ENCODE measurements at places on chromosomes 7 and 10.

GRCh38 chr10:51170518-51171245, 96.4 kb downstream of the PRKG1 start:
- H3K27ac ChIP-seq = no peak overlapping the region
- no peak overlapping the region for H3K4me3 ChIP-seq
- no peaks in the 10 kb centered on the region for H3K4me1 ChIP-seq
- no peak for DNase-seq
- H3K27me3 ChIP-seq = no peaks in the 10 kb centered on the region
- no peaks in the 10 kb centered on the region for H3K36me3 ChIP-seq

- peaks cover 23% of the 10 kb centered on the region for H3K4me1 ChIP-seq
- DNase-seq = no peak
- peaks cover 15% of the 10 kb centered on the region for H3K27me3 ChIP-seq
- H3K36me3 ChIP-seq = no peaks in the 10 kb centered on the region
These were observed 541 bp upstream of the PFKFB3 start for GRCh38 chr10:6202098-6202683.

GRCh38 chr7:74544706-74545469, 91.2 kb downstream of the GTF2IRD1 start:
- H3K4me1 ChIP-seq = peaks cover 5% of the 10 kb centered on the region
- H3K4me3 ChIP-seq = no peak overlapping the region
- peak overlapping the region; percentile 38 for H3K27ac ChIP-seq
- DNase-seq = peak; percentile 89
- H3K36me3 ChIP-seq = peaks cover 67% of the 10 kb centered on the region

DNA sequence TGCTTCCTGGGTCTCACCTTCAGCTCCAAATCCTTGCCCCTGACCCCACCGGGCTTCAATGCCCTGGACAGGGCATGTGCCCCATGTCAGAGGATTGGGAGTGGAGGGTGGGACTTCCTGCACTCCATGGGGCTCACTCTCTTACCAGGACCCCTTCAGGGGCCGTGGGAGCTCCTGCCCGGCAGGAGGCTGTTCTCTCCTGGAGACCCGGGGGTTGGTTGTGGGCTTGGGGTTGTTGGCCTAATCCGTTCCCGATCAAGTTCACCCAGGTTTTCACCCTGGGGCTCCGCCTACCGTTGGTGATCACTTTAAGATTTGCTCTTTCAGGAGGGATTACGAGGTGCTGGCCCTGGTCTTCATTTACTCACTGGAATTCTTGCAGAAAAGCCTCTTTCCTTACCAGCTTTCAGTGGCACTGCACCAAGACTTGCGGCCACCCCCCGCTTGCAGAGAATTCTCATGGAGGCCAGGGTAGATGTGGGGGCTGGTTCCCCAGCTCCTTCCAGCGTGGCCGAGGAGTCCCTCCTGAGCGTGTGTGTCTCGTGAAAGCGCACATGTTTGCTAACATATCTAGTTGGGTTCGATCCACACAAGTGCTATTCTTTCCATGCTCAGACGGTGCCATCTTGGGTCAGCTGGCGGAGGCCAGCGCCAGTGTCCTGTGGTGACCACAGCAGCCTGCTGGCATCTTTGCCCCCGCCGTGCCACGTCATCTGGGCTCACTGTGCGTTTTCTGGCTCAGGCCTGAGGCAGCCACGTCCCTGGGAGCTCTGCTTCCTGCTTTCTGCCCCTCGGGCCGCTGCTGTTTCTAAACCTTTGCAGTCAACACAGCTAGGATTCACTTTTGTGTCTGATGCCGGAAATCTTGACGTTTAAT, 15.6 kb downstream of the PWWP2B start:
- no peaks in the 10 kb centered on the region for H3K36me3 ChIP-seq
- no peak for DNase-seq
- H3K4me3 ChIP-seq = no peak overlapping the region
- H3K4me1 ChIP-seq = no peaks in the 10 kb centered on the region
- H3K27ac ChIP-seq = no peak overlapping the region

DNA sequence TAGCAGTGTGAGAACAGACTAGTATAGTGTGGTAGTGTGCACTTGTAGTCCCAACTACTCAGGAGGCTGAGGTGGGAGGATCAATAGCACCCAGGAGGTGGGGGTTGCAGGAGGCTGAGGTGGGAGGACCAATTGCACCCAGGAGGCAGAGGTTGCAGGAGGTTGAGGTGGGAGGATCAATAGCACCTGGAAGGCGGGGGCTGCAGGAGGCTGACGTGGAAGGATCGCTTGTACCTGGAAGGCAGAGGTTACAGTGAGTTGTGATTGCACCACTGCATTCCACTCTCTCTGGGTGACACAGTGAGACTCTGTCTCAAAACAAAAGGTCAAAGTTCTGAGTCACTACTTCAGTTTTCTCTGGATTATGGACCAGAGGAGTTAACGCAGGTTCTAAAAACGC, 22.6 kb upstream of the DIP2C start:
- H3K36me3 ChIP-seq = no peaks in the 10 kb centered on the region
- H3K4me3 ChIP-seq = no peak overlapping the region
- no peaks in the 10 kb centered on the region for H3K4me1 ChIP-seq
- no peak overlapping the region for H3K27ac ChIP-seq

- no peaks in the 10 kb centered on the region for H3K27me3 ChIP-seq
- DNase-seq = no peak
- H3K27ac ChIP-seq = no peak overlapping the region
- H3K4me1 ChIP-seq = no peaks in the 10 kb centered on the region
These were observed 21.3 kb upstream of the CLDN4 start for GRCh38 chr7:73809467-73809951.

- peaks cover 14% of the 10 kb centered on the region for H3K4me1 ChIP-seq
- H3K27me3 ChIP-seq = no peaks in the 10 kb centered on the region
- peak; percentile 82 for DNase-seq
- H3K36me3 ChIP-seq = no peaks in the 10 kb centered on the region
- H3K4me3 ChIP-seq = peak overlapping the region; percentile 59
These were observed 102.4 kb upstream of the KLF6 start for GRCh38 chr10:3887404-3887803.

GRCh38 chr10:35638101-35638500, 4.0 kb downstream of the FZD8 start:
- DNase-seq = no peak
- H3K36me3 ChIP-seq = peaks cover 16% of the 10 kb centered on the region
- no peak overlapping the region for H3K27ac ChIP-seq
- peaks cover 1% of the 10 kb centered on the region for H3K4me1 ChIP-seq

- H3K27ac ChIP-seq = no peak overlapping the region
- no peaks in the 10 kb centered on the region for H3K27me3 ChIP-seq
- no peaks in the 10 kb centered on the region for H3K36me3 ChIP-seq
- no peak for DNase-seq
These were observed 191.0 kb downstream of the EVX1 start for GRCh38 chr7:27433581-27433980.

GRCh38 chr10:103847346-103847745, 8.0 kb downstream of the SH3PXD2A start:
- H3K36me3 ChIP-seq = no peaks in the 10 kb centered on the region
- peaks cover 4% of the 10 kb centered on the region for H3K4me1 ChIP-seq
- H3K27me3 ChIP-seq = no peaks in the 10 kb centered on the region

DNA sequence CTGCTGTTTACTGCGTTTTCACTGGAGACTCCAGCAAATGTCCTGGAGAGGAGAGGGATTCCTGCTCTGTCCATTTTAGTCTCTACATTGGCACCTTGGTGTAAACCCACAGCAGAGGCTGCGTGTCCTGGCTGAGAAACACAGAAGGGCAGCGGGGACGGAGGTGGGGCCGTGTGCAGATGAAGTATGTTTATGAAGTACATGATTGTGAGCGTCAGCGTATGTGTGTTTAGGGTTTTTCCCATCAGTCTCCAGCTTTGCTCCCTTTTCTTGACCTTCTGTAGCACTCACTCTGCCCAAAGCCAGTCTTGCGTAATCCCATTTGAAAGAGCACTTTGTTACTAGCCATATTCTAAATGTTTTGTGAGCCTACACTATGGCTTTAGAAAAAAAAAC, 750.7 kb upstream of the SORCS1 start:
- no peaks in the 10 kb centered on the region for H3K36me3 ChIP-seq
- DNase-seq = no peak
- peak overlapping the region; percentile 81 for H3K4me3 ChIP-seq
- no peak overlapping the region for H3K27ac ChIP-seq

DNA sequence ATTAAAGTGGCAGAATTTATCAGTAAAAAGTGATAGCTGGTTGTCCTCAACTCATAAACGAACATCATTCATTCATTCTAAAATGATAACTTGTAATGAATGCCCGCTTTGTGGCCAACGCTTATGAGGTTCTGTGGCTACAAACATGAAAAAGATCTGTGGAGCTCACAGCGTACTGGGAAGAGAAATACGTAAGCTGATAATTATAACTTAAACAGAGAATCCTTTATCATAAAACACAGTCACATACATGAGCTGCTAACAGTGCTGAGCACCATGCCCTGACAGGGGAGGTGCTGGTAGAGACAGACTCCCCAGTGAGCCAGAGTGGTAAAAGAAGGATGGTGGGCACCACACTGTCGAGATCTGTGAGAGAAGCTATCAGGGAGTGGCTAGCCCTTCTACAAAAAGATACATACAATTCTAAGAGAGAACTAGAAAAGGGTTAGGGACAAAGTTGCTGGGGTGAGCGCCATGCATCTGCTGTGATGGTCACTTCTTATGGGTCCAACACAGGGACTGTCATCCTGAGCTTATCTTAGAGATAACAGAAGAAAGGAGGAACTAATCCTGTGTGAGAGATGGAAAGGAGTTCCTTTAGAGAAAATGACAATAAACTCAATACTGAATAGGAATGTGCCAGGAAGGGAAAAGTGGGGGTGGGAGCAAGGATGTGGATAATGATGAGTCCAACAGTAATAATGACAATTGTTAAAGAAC, 106.7 kb downstream of the USP6NL start:
- peaks cover 3% of the 10 kb centered on the region for H3K4me1 ChIP-seq
- H3K36me3 ChIP-seq = peaks cover 3% of the 10 kb centered on the region
- H3K27ac ChIP-seq = no peak overlapping the region
- no peak overlapping the region for H3K4me3 ChIP-seq

DNA sequence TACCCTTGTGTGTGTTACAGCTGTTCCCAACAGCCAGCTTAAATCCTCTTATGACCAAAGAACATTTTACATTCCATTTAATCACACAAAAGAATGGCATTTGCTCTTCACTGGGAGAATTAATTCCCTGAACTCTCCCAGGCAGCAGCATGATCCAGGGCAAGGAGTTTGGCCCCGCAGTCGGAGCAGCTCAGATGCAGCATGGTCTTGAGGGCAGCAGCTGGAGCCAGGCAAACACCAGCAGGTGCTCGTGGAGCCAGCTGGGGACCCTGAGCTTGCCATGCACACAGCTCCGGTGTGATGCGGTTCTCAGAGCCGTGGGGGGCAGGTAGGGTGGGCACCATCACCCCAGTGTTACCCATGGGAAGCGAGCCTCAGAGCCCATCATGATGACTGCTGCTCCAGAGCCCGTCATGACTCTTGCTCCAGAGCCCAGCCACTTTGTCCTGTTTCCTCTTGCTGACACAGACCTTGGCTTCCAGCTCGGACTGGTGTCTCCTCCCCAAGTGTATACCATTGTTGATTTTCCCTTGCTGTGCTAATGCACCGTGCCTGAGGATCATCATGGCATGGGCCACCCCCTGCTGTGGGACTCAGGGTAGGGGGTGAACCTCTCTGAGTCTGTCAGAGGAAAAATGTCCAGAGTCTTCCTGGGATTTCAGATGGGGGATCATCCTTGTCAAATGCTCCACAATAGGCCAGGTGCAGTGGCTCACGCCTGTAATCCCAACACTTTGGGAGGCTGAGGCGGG, 75.8 kb downstream of the ZRANB1 start:
- H3K27me3 ChIP-seq = no peaks in the 10 kb centered on the region
- H3K27ac ChIP-seq = no peak overlapping the region
- H3K4me1 ChIP-seq = no peaks in the 10 kb centered on the region
- no peak overlapping the region for H3K4me3 ChIP-seq

- no peak overlapping the region for H3K27ac ChIP-seq
- H3K4me3 ChIP-seq = no peak overlapping the region
- no peaks in the 10 kb centered on the region for H3K36me3 ChIP-seq
- H3K4me1 ChIP-seq = no peaks in the 10 kb centered on the region
- no peak for DNase-seq
These were observed 220.5 kb upstream of the MAGI2 start for GRCh38 chr7:79673969-79674368.
